Liver (tissue), 10 donors: ENCODE measurements at places on chromosomes 1 and 21. TPM values are rescaled to one million over a fixed set of nuclear protein-coding genes. Genes with fewer than 3 reads are reported as not detected.

S100B gene
- 1.1 TPM for total RNA-seq

CLCNKB gene
- not detected for total RNA-seq

SH2D1B gene
- 0.33 TPM for total RNA-seq

FMO4 gene
- 26.9 TPM for total RNA-seq

KRTAP13-2 gene
- not detected for total RNA-seq

SLC9C2 gene
- total RNA-seq = not detected

SELL gene
- total RNA-seq = 7.2 TPM

CNKSR1 gene
- total RNA-seq = 0.56 TPM

EXOSC10 gene
- total RNA-seq = 26.3 TPM

MEGF6 gene
- total RNA-seq = 4.6 TPM

SEMA4A gene
- total RNA-seq = 3.5 TPM

F13B gene
- total RNA-seq = 111 TPM

INTS3 gene
- 16.4 TPM for total RNA-seq

PTTG1IP gene
- 94.0 TPM for total RNA-seq

VCAM1 gene
- 159 TPM for total RNA-seq

NOS1AP gene
- 13.0 TPM for total RNA-seq

ACTL8 gene
- total RNA-seq = not detected

LCE6A gene
- not detected for total RNA-seq
